Daoy (cell line): ENCODE measurements at places on chromosomes 3 and 15. TPM values are rescaled to one million over a fixed set of nuclear protein-coding genes. Genes with fewer than 3 reads are reported as not detected.
A peak's percentile ranks its signal among the peaks of the same experiment; 100 is the strongest.

Gene AGBL1
- total RNA-seq: not detected in 2 replicates

Gene ZNF501
- total RNA-seq: 1.3 and 2.7 TPM in 2 replicates

- DNase-seq: no peak
Measured at GRCh38 chr3:187880851-187881250, 135.6 kb upstream of the BCL6 start.

DNA sequence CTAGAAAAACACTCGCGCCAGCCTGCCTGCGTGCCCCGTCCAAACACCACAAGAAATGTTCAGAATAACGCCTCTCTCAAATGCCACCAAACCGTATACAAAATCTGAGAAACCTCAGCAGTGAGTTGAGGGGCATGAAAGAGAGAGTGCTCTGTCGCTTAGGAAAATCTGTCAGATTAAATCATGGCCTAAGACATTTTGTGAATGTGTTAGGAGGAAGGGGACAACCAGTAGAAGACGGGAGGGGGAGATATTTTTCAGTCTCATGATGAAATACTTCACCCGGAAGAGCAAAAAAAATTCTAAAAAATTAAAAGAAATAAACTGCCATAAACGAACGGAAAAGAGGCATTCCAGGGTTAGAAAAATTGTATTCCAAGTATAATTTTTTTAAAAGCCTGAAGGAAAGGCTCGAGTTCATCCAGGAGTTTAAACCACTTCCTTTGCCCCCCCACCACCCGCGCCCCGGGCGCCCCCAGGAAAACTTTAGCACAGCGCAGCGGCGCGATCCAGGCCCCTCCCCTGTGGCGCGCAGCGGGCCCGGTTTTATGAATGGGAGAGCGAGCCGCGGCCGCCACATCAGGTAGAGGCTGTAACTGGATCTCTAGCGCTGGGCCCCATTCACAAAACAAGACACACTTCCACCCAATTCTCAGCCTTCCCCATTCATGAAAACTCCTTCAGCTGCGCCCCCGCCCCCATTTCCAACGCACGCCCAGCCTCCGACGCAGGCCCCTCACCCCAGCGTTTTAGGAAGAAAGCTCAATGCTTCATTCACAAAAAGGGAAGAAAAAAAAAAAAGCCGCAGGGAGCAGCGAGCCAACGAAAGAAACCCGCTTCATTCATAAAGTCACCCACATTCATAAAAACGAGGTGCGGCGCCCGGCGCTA lies 1.4 kb downstream of the ETV5 start:
- DNase-seq: peak; percentile 86

GRCh38 chr3:171851660-171852058 lies 8.5 kb downstream of the TMEM212 start:
- peak; percentile 67 for DNase-seq

DNA sequence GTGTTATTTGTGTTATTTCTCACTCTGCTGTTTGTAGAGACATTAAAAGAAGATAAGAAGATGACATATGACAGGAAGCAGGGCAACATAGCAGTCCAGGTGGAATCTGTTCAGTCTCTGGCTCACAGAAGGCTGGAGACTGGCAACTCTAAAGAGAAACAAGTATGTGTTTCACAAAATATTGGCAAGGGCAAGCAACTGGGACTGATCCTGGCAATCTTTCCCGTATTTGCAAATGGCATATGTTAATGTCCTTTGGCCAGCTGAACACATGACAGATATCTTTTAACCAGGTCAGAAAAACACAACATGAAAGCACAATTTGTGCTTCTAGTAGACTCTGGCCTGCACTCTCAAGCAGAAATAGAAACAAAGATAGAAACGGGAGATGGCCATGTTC lies 1354.1 kb upstream of the EPHA6 start:
- no peak for DNase-seq
